Posterior vena cava (tissue), 2 donors: ENCODE measurements at places on chromosomes 1 and 21. TPM values are rescaled to one million over a fixed set of nuclear protein-coding genes. Genes with fewer than 3 reads are reported as not detected.

DNA sequence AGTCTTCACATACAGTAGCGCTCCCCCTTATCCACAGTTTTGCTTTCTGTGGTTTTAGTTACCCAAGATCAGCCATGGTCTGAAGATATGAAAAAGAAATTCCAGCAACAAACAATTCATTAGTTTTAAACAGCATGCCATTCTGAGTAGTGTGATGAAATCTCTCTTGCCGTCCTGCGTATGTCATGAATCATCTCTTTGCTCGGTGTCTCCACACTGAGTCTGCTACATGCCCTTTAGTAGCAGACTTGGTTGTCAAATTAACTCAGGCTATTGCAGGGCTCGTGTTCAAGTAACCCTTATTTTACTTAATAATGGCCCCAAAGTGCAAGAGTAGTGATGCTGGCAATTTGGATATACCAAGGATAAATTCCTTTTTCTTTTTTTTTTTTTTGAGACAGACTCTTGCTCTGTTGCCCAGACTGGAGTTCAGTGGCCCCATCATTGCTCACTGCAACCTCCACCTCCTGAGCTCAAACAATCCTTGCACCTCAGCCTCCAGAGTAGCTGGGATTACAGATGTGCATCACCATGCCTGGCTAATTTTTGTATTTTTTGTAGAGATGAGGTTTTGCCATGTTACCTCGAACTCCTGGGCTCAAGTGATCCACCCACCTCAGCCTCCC is 22.6 kb downstream of the PHACTR4 start:
- no peak for DNase-seq

DNA sequence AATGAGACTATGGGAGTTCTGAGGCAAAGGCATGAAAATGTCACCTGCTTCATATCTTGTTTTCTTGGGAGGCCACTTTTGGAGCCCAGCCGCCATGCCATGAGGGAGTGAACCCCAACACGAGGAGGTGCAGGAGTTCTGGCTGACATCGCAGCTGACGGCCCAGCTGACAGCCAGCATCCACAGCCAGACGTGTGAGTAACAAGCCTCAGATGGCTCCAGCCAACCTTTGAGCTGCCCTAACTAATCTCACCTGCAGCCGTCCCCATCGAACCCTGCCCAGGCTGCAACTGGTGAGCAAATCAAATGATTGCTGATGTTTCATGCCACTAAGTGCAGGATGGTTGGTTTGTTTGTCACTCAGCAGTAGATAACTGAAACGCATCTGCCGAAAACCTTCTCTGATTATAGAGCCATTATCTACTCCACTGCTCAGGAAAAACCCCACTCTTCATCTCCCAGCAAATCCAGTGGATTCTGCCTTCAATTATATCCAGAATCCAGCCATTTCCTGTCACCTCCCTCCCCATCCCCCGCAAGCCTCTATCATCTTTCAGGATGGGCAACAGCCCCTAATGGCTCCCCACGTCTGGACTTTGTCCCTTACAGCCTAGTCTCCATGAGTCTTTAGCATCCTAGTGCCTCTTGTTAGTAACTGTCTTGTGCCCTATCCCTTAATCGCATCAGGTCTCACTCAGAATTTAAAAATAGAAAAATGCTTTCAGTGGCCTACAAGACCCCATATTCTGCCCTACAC is 18.5 kb upstream of the RAB4A start:
- no peak for DNase-seq

- DNase-seq = no peak
These were observed 13.8 kb upstream of the KDM4A start for GRCh38 chr1:43636006-43636641.

GRCh38 chr1:167016100-167016750 is 27.1 kb downstream of the MAEL start:
- DNase-seq = no peak

GRCh38 chr1:185284533-185285276 is 32.3 kb downstream of the IVNS1ABP start:
- no peak for DNase-seq

DNA sequence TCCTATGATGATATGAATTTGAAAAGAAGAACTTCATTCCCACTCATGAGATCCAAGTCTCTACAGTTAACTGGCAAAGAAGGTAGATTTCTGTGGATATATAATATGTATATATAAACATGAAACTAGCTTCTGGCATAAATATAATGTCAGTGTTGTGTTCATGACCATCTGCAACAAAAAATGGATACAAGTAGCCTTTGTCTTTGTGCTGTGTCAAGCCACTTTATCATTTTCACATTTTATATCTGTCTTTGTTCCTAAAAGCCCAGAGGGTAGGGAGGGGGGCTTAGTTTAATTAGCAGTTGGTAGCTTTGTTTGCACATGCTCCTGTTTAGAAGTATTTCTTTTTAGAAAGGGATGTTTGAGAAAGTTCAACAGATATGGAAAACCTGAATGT is 56.2 kb upstream of the FASLG start:
- DNase-seq = no peak

G0S2 gene
- total RNA-seq = 35.0 TPM

ATAD3C gene
- total RNA-seq = 0.14 TPM

FAM72C gene
- not detected for total RNA-seq

FCER1G gene
- total RNA-seq = 101 TPM

KLHL12 gene
- 17.3 TPM for total RNA-seq
